Uterus (tissue), 4 donors: ENCODE measurements at places on chromosomes 4 and X. TPM values are rescaled to one million over a fixed set of nuclear protein-coding genes. Genes with fewer than 3 reads are reported as not detected.

Gene SH3RF1
- 14.6 TPM for total RNA-seq

Gene PDE5A
- 192 TPM for total RNA-seq

Gene IL15
- total RNA-seq: 9.8 TPM

Gene ASMT
- not detected for total RNA-seq

Gene TRIM61
- total RNA-seq: not detected
